ENCODE measurements at places on chromosomes 6 and 20.

DNA sequence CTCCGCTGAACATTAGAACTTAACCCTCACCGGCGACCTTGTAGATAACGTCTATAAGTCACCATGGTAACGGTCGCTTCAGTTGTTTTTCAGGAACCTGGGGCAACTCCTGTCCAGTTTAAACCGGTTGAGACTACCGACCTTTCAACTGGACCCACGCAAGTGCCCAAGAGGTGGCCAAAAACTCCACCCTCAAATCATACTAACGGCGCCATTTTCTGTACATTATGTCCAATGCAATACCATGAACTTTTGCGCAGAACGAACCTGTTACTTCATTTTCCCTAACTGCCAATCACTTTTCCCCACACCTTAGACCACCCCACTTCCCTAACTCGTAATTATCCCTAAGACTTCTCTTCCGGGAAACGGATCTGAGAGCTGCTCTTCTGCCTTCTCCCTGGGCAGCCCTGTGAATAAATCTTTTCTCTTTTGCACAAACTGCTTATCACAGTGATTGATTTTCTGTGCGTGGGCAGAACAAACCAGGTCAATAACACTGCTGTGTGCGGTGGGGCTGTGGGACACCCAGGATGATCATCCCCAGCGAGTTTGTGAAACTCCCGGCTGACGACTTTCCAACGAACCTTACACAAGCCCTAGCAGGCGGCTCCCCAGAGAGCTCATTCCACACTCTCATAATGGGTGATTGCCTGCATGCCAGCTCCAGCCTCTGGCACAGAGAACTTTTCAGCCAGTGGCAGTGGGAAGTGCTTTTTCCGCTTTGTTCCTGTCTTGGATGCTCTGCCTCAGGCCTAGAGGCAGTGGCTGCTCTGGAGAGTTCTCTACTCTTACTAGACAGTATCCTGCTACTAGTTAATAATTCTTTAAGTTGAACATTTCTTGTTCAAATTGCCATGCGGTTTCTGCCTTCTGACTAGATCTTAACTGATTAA is 28.6 kb downstream of the GPX5 start:
- DNase-seq, result no peak

- DNase-seq, result no peak
Measured at GRCh38 chr6:10779076-10779475, 31.5 kb downstream of the TMEM14B start.

- DNase-seq, result no peak
Measured at GRCh38 chr6:158337332-158337731, 25.1 kb downstream of the TULP4 start.

DNA sequence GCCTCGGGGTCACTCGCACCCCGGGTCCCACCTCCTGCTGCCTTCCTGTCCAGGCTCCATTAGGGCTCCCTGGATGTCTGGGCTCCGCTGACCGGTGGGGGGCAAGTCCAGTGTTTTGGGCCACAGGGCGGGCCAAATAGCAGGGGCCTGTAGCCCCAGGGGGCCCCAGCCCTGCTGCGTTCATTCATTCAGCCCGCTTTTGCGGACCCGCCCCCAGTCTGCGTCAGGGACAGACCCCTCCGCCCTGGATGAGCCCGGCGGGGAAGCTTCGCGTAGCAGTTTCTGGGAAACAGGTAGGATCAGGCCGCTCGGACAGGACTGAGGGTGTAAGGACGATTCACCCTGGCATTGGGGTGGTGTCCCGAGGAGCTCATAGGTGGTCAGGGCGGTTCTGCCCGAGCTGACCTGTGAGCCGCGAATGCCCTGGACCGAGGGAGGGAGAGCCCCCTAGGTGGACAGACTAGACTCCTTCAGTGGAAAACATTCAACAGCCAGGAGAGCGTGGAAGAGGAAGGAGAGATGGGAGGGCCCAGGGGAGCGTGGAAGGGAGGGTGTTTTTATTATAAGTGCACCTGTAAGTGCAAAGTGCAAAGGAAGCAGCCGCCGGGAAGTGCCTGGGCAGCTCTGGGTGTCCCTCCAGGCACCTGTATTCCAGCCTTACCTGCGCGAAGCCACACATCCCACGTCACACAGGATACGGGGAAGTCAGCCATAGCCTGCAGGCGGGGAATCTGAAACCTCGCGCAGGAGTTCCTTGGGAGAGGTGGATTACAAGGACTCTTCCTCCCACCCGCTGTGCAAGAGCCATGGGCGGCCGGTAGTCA is 662 bp downstream of the ENTPD6 start:
- DNase-seq, result no peak

GRCh38 chr6:127459231-127459641 is at the start of gene KIAA0408:
KIAA0408 (minus strand) TSS chr6:127459389; CDS start chr6:127453981, 5,408 bp downstream.
- DNase-seq, result no peak

GRCh38 chr20:44584162-44584561 is 1.8 kb downstream of the PKIG start:
- no peak for DNase-seq

- peak; percentile 95 for DNase-seq
Measured at GRCh38 chr6:127366282-127367022, 23.0 kb upstream of the ECHDC1 start.

DNA sequence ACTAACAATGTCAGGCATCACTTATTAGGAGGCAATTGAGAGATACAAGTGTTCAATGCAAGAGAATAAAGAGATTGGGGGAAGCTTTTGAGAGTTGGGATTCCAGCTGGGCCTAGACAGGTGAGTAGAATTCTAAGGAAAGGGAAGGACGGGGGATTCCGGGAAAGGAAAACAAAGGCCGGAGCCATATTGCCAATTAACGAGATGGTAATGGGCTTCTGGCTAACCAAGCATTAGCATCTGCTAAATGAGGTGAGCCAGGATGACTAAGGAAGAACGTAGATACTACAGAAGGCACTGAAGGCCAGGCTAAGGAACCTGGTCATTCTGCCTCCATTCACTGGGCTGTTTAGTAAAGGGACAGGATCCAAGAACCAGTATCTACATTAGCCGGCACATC is 10.5 kb downstream of the FYN start:
- DNase-seq, result no peak
